ENCODE measurements at places on chromosomes 7 and 10.

DNA sequence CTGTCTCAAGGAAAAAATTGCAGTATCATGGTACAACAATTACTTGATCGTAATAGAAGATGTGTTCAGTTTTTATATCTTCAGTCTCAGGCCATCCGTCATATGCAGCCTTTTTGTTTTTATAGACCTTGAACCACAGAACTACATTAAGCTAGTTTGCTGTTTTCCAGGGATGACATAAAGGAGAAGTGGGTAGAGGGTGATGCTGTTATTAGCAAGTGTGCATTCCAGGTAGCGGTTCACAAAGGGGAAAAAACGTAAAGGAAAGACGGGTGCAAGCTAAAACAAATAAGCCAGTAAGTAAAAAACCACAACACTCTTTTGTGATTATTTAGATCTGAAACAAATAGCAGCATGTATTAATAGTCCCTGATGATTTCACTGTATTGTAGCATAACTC lies 71.7 kb downstream of the BMPR1A start:
- no peak for DNase-seq

DNA sequence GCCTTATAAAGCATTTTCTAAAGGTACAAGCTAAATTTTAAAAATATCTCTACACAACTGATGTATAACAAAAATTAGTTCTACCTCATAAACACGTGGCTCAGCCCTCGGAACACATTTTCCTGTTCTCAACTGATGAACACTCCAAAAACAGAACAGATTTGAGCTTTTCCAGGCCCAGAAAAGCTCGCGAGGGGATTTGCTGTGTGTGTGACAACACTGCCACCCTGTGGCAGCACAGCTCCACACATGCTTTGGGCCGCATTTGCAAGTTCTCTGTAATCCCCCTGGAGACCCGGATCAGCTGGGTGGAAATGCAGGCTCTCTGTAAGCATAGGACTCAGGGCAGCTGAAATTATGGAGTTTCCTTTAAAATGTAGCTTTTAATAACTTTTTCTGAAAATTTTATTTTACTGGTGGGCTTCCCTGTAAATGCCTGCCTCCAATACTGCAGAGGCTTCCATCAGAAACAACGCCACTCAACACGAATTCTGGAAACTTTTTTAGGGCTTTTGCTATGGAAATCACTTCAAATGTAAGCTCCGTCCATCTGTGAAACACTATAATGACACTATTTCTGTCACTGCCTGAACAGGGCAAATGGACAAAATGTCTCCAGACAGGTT lies 155.5 kb downstream of the COBL start:
- DNase-seq: peak; percentile 54

GRCh38 chr10:3526727-3527501 lies 258.1 kb downstream of the KLF6 start:
- DNase-seq: no peak

GRCh38 chr7:24858108-24858977 lies 101.1 kb upstream of the GSDME start:
- DNase-seq: no peak

- no peak for DNase-seq
Observed at GRCh38 chr7:70669854-70670253, 462.1 kb upstream of the GALNT17 start.

- no peak for DNase-seq
Observed at GRCh38 chr10:109977382-109977806, 30.4 kb upstream of the ADD3 start.

DNA sequence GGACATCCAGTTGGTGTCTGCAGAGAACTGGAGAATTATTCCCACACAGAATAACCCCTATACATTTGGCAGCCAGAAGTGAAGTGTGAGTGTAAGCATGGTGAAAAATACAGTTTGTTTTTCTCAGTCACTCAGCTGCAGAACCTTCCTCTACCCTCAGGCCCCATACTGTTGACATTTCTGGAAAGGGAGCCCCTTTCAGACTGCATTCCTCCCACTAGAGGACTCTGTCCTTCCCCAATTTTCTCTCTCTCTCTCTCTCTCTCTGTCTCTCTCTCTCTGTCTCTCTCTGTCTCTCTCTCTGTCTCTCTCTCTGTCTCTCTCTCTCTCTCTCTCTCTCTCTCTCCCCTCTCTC lies 86.8 kb upstream of the STEAP1B start:
- DNase-seq: no peak

DNA sequence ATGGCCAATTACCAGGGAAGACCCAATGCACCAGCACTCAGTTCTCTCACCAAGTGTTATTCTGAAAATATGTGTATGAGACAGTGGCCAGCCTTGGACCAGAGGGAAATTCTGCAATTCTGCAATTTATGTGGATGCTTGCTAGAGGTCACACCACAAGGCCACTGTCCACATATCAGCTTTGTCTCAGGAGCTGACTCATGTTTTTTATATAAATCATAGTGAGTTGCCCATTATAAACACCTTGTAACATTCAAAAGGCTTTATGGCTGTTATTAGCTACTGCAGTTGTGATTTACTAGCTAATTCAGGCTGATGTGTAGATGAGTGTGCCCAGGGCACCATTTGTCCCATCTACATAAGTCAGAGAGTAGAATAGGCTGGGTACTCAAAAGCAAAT lies 649.0 kb downstream of the LRMDA start:
- no peak for DNase-seq

DNA sequence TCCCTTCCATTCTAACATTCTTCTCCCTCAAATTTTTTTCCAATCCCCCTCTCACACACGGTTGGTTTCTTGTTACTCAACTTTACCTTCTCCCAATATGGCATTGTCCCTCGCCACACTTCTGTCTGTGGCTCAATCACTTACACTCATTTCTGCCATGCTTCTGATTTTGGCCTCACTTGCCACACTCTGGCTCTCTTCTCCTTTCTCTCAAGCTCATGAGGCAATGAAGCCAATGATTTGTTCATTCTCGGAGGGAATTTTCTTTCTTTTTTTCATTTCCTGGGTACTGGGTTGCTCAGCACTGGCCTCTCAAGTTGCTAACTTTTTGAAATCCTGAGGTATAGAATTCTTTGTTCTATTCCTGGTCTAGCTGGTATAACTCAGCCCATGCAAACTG lies 4.0 kb upstream of the MYOZ1 start:
- DNase-seq: no peak

DNA sequence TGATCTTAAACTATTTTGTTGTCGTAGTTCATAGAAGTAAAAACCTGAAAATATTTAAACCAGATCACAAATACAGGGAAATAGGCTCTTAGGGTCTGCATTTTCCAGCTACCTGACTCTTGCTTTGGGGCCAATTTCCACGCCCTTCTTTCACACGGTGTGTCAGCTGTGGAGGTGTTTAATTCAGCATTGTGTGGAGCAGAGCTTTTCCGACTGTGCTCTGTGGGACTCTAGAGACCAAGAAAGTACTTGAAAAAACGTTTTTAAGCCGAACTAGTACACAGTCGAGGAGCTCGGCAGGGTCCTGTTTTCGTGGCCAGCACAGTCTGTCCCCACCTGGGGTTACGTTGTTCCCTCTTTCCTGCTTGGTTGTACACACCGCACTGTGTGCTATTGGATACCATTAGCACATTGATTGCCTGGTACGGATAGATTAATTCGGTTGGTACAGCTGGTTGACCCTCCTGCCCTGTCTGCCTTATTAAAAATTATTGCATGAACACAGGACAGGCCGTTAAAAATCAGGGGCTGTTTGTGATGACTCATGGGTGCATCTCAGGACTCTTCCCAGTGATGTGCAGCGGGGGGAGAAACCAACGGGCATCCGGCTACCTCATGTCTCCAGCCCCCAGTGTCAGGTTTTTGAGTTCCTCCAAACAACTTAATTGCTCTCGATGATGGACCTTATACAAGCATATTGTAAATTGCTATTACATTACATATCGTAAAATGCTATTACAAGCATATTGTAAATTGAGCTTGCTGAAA lies 80.7 kb upstream of the BTBD16 start:
- DNase-seq: no peak

- no peak for DNase-seq
Observed at GRCh38 chr7:40572810-40573465, 438.1 kb downstream of the SUGCT start.

DNA sequence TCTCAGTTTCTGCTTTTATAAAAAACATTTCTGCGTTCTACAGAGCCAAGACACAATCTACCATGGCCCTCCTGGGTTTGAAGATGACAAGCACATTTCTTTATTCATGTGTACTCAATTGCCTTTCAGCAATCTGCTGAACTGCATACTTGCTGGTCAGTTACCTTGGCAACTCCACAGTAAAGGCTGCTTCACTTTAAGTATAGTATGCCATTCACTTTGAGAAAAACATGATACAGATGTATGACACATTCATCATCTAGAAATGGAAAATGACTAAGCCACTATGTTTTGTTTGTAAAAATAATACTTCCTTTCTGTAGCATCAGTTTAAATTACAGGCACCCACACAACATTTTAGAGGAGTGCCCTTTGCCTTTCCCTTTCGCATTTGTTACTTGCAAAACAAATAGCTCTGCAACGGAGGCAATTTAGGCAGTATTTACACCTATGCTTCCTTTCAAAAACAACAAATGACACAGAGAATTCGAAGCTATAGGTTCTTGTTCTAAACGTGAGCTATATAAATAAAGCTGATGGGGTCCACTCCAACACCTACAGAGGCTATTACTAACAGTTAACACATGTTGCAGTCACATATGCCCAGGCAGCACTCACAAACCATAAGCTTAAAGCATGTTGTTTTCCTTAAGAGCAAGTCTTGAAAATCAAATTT lies 23.5 kb downstream of the SGCE start:
- no peak for DNase-seq

DNA sequence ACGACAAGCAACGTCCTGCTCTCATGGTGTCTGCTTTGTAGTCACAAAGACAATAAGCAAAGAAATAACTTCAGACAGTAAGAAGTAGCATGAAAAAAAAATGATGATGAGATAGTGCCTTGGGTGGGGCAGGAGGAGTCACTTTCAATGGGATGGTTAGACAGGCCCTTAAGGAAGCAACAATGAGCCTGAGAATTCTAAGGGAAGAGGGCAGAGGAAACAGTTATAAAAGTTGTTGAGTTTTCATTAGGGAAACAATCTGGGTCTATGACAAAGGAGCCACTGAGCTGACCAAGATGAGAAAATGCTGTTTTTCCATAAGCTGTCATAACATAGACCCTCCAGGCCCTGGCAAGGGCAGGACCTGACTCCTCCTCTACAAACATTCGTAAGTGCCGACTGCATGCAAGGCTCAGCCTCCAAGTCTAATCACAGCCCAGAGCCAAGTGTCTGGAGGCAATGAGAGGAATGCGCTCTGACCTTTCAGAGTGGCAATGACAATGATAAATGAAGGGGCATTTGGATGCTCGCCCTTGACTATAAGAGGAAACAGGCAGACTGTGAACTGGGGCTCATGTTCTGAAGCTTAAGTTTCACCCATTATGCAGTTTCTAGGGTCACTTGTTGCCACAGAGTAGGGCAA lies 43.7 kb downstream of the PPP1R3C start:
- no peak for DNase-seq

DNA sequence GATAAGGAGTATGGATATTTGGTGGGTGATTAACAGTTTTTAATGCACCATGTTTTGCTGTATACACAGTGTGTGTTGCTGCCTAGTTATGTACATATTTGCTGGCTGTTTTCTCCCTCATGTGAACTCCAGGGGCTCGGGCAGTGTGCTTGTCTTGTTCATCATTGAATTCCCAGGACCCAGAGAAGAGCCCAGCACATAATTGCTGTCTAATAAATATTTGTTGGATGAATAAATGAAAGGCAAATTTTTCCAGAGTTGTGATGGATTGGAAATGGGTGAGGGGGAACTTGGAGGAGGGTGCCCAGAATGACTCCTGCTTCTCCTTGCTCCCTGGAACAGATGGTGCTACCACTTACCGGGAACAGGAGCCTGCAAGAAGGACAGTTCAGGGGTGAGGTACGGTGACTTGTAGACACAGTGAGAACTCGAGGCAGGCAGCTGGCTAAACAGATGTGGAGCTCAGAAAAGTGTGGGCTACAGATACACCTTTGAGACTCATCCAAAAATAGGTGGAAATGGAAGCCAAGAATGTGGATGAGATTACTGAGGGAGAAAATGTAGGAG lies 586.8 kb upstream of the MGMT start:
- no peak for DNase-seq

DNA sequence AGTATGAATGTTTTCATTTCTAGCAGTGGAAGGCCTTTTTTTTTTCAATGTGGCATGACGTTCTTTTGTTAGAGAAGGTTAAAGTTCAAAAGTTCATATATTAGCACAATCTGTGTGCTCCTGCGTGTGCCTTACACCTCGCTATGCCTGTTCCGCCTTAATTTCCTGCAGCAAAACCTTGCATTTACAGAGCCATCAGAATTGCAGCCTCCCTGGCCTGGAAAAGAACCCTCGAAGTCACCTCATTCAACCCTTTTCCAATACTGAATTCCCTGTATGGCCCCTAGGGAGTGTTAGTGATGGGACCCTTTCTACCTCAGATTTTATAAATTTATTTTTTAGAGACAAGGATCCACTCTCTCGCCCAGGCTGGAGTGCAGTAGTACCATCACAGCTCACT lies 103.5 kb upstream of the ZNF438 start:
- no peak for DNase-seq

GRCh38 chr7:99504281-99504602 lies 220 bp upstream of the ZKSCAN5 start:
- no peak for DNase-seq

GRCh38 chr10:99062591-99062990 lies 173.1 kb downstream of the HPSE2 start:
- no peak for DNase-seq

DNA sequence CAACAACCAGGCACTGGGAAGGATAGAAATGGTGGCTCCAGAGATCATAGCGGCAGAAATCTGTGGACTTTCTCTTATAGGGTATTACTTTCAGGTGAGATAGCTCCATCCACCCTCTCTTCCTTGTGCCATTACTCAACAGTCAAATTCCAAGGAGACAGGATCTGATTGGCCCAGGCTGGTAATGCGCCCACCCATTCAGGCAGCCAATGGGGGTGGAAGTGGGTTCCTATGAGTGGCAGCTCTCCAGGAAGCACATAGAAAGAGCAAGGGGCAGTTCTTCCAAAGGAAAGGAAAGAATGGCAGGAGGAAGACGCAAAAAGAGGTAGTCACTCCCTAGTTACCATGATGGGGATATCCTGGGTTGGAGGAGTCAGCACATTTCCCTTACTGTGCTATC lies 94.4 kb downstream of the STRA8 start:
- no peak for DNase-seq

GRCh38 chr7:88437132-88437531 lies 130.4 kb upstream of the STEAP4 start:
- no peak for DNase-seq

DNA sequence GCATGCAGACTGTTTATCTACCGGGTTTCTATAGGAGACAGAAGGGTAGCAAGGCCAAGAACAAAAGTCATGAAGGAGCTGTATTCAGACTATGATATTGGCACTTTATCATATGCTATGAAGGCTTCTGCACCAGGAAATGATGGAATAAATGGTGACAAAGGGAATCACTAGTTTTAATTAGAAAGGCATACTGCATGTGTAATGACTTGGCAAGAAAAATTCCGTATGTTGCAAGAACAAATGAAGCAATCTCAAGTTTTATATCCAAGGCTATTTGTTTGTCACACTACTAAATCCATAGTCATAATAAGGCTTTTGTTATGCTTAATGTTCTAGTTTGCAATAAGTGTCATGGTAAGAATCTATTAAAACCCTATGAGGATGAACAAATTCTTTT lies 230.9 kb downstream of the ZEB1 start:
- DNase-seq: no peak

- no peak for DNase-seq
Observed at GRCh38 chr7:139776486-139777132, 1.2 kb downstream of the HIPK2 start.

GRCh38 chr10:16310440-16310839 lies 126.4 kb upstream of the PTER start:
- DNase-seq: no peak

All from activated T-cell treated with anti-CD3 and anti-CD28 coated beads, Interleukin-2, amount 50 U/mL, for 72 hours (primary cell).